Eye (tissue), 1 donor: ENCODE measurements at places on chromosomes 13 and 19.

DNA sequence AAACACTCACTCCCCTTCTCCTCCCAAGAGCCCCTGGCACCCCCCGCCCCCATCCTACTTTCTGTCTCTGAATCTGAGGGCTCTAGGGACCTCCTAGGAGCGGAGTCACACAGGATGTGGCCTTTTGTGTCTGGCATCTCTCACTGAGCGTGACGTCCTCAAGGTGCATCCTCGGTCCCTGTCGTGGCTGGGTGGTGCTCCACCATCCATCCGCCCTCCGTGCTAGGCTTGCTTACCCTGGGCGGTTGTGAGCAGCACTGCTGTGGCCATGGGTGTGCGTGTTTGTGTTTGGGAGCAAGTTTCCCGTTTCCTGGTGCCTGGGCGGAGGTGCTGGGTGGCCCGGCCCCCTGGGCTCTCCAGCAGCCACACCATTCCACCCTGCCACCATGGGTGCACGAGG is 12.2 kb downstream of the PLEKHJ1 start:
- no peak for DNase-seq

GRCh38 chr19:53461866-53462265 is 5.7 kb upstream of the ZNF813 start:
- DNase-seq: no peak

- DNase-seq: no peak
These were observed 30.0 kb downstream of the ZNF787 start for GRCh38 chr19:56091066-56091490.

DNA sequence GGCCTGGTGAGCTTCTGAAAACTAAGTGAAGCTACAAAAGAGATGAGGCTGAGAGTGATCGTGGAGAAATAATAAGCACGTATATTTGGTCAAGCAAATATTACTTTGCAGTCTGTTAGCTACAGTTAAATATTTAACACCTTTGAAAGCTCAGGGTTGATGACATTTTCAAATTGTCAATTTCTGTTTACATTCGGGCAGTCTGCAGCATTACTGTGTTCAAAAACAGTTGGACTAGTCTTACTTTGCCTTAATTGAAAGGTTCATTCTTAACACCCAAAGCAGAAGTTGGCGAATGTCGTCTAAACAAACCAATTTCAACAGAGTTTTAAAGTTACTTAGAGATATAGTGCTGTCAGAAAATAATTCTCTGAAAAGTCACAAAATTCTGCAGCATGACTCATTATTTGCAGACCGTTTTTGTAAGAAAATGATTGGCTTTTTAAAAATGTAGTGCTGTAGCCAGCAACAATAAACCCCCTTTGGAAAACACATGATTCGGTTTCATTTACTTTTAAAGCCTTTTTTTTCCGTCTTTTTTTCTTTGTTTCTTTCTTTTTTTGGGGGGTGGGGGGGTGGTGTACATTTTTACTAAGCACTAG is 549.0 kb downstream of the GPC6 start:
- DNase-seq: no peak

DNA sequence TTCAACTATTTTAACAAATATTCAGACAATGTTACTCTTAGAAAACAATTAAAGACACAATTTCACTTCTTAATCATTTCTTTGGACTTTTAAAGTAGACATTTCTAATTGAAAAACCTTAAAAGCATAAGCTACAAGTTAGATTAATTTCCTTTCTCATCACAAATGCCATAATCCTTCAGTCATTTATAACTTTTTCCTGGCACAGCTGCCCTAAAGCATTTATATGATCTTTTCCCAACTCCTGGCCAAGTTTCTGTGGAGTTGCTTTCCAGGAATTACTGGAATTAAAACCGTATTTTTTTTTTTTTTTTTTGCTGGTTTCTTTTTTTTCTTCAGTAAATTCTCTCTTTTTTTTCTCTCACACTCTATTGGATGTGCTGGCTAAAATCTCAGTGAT is 615.9 kb downstream of the TBC1D4 start:
- peak; percentile 14 for DNase-seq

- DNase-seq: no peak
These were observed 842.1 kb upstream of the SLC10A2 start for GRCh38 chr13:103908274-103908673.

DNA sequence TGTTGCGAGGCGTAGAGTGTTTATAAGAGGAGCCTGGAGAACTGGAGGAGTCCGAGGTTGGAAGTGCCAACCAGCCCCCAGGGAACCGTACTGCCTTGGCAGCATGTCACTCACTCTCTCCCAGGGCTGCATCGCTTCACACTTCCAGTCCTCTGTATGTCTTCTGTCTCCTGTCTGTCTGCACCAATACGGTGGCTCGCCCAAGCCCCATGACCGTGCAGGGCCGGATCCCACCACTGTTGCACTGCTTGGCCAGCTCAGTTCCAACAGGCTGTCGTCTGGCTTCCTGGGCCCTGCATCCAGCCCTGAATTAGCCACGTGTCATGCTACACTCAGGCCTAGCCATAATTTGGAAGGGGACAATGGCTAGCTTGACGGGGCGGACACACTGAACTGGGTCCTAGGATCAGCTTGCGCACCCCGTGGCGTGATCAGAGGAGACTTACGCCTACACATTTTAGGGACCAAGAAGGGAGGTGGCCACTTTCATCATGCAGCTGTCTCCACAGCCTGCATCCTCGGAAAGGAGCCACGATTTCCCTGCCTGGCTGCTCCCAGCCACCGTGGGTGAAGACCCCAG is 147.1 kb downstream of the URI1 start:
- no peak for DNase-seq

DNA sequence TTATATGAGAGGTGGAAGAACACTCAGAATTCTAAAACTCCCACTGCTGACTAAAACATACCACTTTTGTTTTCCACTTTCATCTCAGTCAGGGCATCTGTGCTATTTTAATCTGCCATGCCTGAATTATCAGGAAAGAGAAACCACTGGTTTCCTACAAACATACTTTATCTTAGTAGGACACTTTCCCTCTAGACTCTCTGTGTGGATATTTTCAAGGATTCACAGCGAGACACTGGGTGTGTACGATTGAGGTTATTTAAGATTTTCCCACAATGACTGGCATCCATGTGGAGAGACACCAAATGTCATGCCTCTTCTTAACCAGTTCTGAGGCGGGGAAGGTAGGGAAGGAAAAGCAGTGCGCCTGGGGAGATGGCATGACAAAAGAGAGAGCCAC is 212.2 kb downstream of the ENOX1 start:
- no peak for DNase-seq

DNA sequence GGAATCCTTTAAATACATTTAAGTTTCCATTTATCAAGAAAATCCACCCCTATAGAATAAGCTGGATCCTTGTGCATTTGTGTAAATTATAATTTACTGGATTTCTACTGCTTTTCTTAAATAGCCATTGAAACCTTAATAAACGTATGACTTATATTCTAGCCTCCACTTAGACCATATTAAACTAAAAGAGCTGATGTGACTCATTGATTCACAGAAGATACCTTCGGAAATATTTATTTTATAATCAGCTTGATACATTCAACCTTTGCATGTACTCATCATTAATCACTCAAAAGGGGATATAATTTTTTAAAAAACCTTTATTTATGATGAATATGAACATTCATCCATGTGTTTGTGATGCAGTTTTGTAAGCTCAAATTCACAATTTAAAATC is 136.3 kb downstream of the SPRY2 start:
- DNase-seq: no peak

DNA sequence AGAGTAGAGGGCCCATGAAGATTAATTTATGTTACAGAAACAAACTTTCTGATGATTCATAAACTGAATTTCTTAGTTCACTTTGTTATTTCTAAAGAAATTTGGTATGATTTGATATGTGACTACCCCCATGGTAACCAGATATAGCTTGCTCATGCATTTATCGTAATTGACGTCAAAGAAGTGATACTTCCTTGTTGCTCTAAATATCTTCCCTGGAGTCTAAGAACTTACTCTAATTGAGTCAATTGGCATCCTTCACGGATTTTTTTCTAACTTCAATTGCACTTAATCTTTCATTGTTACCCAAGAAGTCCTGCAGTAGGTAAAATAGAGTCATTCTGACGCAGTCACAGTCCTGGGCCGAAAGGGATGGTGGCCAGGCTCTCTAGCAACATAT is 240.9 kb downstream of the GPC5 start:
- DNase-seq: no peak

DNA sequence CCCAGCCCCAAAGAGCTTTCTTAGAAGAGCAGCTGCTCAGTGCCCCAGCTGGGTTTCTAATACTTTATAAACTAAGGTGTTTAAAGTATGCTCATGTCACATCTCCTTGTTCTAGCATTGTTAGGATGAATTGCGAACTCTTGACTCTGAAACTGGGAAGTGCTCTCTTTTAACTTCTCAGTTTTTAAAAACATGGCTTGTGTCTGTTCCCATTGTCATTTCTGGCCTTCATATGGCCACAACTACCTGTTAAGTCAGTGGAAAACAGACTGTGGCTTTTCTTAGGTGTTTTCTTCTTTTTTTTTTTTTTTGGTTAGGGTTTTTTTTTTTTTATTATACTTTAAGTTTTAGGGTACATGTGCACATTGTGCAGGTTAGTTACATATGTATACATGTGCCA is 164.7 kb downstream of the KCNRG start:
- no peak for DNase-seq

DNA sequence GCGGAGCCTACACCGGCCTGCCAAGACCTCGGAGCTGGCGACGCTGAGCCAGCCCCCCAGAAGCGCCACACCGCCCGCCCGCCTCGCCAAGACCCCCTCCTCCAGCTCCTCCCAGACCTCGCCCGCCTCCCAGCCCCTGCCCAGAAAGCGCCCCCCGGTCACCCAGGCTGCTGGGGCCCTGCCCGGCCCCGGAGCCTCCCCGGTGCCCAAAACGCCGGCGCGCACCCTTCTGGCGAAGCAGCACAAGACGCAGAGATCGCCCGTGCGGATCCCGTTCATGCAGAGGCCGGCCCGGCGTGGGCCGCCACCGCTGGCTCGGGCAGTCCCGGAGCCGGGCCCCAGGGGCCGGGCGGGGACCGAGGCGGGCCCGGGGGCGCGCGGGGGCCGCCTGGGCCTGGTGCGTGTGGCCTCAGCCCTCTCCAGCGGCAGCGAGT is 10.2 kb downstream of the C19orf25 start:
- peak; percentile 37 for DNase-seq

DNA sequence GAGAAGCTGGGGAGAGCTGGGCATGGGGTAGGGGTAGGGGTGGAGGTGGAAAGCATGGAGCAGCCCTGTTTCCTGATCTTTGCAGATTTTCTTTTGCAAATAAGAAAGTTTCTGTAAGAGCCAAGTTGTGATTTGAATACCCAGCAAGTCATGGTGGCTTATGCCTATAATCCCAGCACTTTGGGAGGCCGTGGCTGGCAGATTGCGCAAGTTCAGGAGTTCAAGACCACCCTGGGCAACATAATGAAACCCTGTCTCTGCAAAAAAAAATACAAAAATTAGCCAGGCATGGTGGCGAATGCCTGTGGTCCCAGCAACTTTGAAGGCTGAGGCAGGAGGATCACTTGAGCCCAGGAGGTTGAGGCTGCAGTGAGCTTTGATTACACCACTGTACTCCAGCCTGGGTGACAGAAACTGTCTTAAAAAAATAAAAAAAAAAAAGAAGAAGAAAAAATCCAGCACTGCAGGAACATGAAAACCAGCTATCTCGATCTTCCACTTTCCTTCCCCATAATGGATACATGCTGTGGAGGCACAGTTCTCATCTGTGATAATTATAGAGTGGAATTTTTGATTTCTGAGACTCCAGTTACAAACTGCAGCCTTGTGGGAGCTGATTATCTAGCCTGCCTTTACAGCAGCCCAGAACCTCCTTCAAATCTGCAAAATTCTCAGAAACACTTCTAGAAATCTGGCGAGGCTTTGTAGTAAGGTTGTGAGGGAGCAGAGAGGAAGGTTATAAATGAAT is 12.1 kb upstream of the TEX26 start:
- no peak for DNase-seq

DNA sequence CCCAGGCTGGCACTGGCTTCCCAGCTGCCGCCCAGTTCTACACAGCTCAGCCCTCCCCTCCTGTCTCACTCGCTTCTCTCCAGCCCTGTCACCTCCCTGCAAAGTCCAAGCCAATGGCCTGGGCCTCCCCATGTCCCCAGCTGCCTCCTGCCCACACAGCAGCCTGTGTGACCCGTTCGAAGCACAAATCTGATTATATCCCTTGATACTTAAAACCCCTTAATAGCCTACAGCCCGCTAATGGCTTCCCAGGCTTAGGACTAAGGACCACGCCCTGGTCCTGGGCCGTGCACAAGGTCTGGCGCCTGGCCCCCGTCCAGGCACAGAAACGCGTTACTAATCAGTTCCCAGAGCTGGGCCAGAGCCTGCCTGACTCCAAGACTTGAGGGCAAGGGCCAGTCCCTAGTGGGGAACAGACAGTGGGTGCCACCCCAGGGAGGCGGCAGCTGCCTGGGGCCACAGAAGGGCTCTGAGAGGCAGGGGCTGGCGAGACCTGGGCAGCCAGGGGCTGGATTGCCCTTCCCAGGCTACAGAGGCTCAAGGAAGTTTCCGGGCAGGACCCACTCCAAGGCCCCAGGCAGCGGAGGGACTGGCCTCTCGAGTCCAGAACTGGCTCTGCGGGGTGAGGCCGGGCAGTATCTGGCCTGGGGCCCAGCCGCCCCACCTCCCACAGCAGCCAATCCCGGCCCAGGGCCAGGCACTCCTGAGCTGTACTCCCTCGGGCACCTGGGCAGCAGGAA is 10.4 kb downstream of the XAB2 start:
- DNase-seq: no peak

GRCh38 chr19:5218963-5219530 is 121.6 kb downstream of the PTPRS start:
- no peak for DNase-seq

DNA sequence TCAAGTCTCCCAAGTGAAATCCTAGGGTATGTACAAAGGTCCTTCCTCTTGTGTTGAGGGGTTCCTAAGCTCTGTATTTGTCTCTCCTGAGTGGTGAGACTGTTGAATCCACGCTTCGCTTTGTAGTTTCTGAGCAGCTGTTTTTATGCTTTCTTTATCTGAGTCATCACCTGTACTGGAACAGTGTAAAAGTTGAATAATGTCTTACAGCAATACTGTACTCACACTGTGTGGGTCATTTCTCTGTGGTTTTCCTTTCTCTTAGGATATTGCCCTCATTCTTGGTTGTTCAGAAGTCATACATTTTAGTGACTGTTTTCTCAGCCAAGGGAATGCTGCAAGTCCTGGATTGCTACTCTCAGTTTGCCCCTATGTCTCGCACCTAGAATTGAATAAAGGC is 1596.6 kb downstream of the SLITRK5 start:
- DNase-seq: peak; percentile 3

DNA sequence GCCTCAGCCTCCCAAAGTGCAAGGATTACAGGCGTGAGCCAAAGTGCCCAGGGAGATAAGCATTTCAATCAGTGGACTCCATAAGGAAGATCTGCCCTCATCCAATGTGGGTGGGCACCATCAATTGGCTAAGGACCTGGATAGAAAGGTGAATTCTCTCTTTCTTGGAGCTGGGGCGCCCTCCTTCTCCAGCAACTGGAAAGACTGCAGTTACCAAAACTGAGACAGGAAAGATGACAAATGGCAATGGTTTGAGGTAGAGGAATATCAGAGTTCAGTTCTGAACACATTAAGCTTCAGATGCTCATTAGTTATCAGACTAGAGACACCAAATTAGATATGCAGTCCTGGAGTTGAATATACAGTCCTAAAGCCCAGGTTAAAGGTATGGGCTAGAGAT is 10.5 kb upstream of the ELF1 start:
- DNase-seq: no peak

GRCh38 chr19:18895824-18896341 is at the start of gene CERS1:
Gene CERS1 (minus strand): TSS chr19:18896158. CDS start chr19:18896072, 86 bp downstream.
- DNase-seq: peak; percentile 79

GRCh38 chr19:18660051-18660910 is 23.2 kb upstream of the CRTC1 start:
- no peak for DNase-seq

- DNase-seq: no peak
These were observed 163.5 kb downstream of the PAN3 start for GRCh38 chr13:28301839-28302238.
